ENCODE measurements at places on chromosomes 7 and 10.

GRCh38 chr7:111985798-111986197 lies 220.4 kb downstream of the DOCK4 start:
- DNase-seq, result no peak

DNA sequence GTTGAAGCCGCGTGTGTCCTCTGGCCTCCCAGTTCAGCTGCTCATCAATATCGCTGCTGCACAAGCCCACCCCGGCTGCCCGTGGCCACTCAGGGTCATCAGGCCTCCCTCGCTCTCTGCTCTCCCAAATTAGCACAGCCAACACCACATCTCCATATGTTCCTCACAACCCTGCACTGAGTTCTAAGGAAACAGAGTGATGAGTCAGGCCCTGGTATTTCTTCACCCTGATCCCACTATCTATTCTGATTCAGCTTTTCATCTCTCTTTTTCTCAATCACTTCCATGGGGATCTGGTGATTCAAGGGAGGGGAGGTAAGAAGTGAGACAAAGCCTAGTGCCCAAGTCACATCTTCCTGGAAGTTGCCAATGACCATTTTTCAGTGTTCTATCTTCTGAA lies 23.8 kb downstream of the CYTH3 start:
- DNase-seq, result no peak

- DNase-seq, result no peak
Observed at GRCh38 chr7:32379510-32380112, 110.6 kb downstream of the LSM5 start.

GRCh38 chr7:115135769-115136410 lies 214.0 kb downstream of the MDFIC start:
- DNase-seq, result no peak

GRCh38 chr7:139940866-139941265 lies 111.8 kb downstream of the TBXAS1 start:
- DNase-seq, result no peak

- DNase-seq, result no peak
Observed at GRCh38 chr10:50497758-50498157, 126.0 kb downstream of the SGMS1 start.

GRCh38 chr10:62373995-62374861 lies at the start of gene ZNF365:
ZNF365 (plus strand) TSS chr10:62374369; CDS start chr10:62376194, 1,825 bp downstream.
- DNase-seq, result no peak

- no peak for DNase-seq
Observed at GRCh38 chr7:106865130-106866041, at the start of gene PIK3CG. PIK3CG (plus strand) TSS chr7:106865282; CDS start chr7:106867562, 2,280 bp downstream.

GRCh38 chr10:31319602-31320549 lies 860 bp downstream of the ZEB1 start:
- DNase-seq, result peak; percentile 49

- no peak for DNase-seq
Observed at GRCh38 chr7:42029405-42029804, 207.6 kb downstream of the GLI3 start.

- DNase-seq, result no peak
Observed at GRCh38 chr7:30176463-30177109, 41.8 kb downstream of the MTURN start.

- no peak for DNase-seq
Observed at GRCh38 chr10:100008142-100008522, 1.6 kb downstream of the DNMBP start.

DNA sequence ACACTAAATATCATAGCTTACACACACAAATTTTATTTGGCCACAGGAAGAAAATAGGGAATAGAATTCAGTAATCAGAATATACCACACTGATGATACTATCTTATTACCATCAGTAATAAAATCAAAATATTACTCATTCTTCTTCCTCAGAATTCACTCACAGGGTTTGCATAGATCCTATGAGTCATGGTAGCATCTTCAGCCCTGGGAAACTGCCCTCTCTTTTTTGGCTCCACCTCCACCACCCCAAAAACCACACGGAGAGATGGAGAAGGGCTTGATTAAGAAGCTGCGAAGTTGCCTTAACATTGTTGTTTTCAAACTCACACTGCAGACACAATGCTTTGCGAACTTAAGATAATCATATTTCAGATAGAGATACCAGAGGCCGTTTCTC lies 154.1 kb upstream of the AHR start:
- peak; percentile 54 for DNase-seq

DNA sequence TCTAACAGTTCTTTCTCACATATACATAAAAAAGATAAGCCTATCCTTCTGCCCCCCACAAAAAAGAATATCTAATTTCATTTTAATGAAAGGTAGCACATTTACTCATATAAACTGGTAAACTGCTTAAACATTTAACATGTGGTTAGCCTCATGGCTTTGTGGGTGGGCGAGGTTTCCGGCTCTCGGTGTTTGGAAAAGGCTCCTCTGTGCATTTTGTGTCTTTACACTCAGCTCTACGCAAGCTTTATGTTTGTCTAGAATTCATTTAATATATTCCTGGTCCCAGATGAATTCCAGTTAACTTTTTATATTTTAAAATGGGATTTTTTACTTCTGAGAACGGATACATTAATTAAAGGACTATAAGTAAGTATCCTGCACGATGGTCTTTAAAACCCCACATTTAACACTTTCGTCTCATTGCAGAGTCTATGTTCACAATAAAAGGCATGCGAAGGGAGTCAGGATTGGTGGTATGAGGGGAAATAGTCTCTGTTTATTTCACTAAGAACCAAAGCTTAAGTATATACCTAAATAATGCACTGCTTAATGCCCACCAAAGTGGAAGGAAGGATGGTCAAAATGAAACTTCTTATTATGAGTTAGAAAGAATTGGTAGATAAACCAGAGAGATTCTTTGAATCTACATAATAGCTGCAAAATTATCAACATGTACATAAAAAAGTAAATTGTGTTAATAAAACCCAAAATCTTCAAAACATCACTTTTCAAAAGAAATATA lies 197.2 kb downstream of the CRPPA start:
- DNase-seq, result no peak

- no peak for DNase-seq
Observed at GRCh38 chr7:80584778-80585177, 53.7 kb upstream of the CD36 start.

DNA sequence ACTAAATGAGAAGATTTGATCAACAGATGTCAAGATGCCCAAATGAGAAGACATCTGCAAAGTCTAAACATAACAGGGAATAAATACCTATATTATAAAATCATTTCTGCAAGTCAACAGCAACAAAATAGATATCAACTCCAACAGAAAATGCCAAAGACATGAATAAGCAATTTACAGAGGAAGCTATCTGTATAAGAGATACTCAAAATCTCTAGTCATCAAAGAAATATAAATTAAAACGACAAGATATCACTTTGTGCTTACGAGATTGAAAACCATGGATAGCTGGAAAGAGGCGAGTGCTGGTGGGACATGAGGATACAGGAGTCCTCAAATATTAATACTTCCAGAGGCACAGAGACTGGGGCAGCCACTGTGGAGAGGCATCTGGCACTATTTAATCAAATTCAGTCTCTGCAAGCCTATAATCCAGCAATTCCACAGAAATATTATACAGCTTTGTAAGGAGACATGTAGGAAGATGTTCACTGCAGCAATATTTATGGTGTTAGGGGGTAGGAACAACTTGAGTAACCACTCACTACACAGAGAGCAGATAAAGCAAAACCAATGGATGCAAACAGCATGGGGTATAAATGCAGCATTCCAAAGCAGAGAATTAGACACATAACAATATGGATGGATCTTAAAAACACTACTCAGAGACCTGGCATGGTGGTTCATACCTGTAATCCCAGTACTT lies 4.8 kb downstream of the DNMBP start:
- DNase-seq, result no peak

Measured in stimulated activated CD4-positive, alpha-beta T cell treated with anti-CD3 and anti-CD28 coated beads, Interleukin-1b, Interleukin-23, amount 100 ng/mL, for 4 hours (primary cell).